Activated gamma-delta T cell (primary cell): ENCODE measurements at places on chromosomes 4 and X.

- no peak for DNase-seq
Observed at GRCh38 chr4:144646523-144647094, 653 bp downstream of the HHIP start.

DNA sequence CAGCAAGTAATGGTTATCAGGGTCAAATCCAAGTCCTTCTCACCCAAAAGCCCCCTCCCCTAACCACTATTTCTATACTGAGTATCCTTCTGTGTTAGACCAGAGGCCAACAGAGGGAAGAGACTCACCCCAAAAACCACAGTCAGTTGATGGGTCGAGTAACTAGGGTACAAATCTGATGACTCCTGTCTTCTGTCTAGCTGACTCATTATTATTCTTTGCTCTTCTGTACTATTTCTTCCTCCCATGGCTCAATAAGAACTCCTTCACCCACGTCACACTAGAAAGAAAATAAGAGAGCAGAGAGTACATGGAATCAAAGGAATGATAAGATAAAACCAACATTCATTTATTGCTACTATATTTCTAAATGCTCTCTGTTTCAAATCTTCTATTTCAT is 2.0 kb downstream of the RAB40A start:
- DNase-seq = no peak

- no peak for DNase-seq
Observed at GRCh38 chr4:87390551-87390890, 467 bp downstream of the HSD17B11 start.

DNA sequence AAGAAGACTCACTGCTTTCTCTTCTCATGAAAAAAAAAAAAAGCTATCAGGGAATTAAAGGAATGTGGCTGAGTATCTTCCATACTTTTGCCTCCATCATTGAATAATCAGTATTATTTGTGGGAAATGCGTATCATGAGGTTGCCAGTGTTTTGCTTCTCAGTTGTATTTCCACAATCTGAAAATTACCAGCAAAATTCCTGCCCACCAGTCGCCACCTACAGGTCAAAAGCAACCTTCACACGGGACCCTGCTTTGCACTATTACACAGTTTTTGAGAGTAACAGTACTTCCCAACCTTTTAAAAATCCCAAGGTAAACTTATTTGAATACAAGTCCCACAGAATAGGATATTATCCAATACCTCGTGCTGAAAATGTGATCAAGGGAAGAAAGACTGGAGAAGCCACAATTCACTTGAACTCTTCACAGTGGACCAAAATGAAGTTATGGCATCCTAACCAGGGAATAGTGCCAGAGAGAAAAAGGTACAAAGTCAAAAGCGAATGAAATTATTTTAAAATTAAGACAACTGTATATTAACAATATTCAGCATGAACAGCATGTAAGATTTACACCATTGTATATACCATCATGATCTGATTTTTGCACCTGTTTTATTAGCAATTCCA is 30.4 kb downstream of the PGRMC1 start:
- DNase-seq = no peak

DNA sequence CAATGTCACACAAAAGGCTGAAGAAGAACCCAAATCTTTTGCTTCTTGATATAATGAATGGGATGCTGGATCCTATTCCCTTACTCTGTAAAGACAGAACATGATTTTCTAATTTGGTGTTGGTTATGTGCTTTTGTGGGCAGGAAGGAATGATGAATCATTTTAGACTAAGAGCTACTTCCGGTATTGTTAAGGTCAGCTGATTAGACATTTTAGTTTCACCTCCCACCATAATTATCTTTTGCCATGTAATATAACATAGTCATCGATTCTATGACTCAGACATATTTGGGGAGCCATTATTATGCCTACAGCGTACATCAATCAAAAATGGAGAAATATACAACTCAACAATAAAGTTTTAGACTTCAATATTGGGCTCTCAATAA is 265.3 kb downstream of the ZNF674 start:
- no peak for DNase-seq
